ENCODE measurements at places on chromosomes 2 and 18.

DNA sequence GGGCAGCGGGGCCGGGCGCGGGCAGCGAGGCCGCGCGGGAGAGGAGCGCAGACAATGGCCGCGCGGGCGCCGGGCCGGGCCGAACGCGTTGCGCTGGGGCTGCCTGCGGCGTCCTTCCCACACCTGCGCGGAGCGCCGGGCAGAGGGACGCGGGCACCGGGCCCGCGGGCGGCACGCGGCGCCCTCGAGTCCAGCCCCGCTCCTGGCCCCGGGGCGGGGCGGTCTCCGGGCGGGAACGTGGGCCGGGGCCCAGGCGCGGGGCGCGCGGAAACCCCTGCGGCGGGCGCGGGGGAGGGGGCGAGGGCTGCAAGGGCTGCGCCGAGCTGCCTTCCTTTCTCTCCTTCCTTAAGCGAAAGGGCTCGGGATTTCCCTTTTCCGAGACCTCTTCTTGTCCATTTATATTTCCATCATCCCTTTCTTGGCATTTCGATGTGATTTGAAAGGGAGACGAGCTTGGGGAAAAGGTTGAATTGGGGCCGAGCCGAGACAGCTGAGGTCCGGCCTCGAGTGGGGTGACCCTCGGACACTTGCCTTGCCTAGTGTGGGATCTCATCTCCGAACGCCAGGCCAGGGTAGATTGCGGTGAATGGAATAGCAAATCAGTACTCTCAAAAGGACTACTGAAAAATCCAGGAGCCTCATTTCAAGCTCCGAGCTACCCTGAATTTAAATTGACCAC lies 676 bp downstream of the KLHL23 start:
- peak; percentile 15 for DNase-seq

- DNase-seq: no peak
Measured at GRCh38 chr2:26268213-26268612, 23.5 kb downstream of the HADHB start.

DNA sequence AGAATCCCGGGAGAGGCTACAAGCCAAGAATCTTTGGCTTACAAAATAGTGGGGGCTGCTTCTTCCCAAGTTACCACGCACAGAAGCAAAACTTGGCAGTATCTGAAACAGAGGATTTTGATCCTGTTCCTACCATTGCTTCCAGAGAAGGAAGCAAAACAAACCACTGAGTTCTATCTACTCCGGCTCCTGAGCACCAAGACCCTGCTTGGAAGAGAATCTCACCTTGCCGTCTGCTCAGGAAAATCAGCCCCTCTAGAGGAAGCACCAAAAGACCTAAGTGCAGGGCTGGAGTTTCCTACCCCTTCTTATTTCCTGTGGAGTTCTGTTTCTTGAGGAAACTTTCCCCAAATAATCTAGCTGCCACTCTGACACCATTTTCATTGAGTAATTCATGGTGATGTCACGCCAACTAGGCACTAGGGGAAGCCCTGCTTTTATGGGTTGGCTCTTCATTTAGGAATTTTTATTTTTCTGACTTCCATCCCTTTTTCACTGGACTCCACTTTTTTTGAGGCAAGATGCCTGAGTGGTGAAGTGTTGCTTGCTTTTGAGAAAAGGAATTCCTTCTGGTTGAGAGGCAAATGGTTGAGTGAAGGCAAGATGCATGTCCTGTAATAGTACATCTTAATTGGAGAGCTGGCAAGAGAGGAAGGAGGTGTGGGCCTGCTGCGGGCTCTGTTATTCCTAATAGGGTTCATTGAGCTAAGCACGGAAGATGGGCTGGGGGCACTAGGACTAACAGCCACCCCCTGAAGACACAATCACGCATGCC lies 36.8 kb upstream of the EML4 start:
- no peak for DNase-seq

- DNase-seq: no peak
Measured at GRCh38 chr2:36963734-36964133, 2.6 kb downstream of the STRN start.

DNA sequence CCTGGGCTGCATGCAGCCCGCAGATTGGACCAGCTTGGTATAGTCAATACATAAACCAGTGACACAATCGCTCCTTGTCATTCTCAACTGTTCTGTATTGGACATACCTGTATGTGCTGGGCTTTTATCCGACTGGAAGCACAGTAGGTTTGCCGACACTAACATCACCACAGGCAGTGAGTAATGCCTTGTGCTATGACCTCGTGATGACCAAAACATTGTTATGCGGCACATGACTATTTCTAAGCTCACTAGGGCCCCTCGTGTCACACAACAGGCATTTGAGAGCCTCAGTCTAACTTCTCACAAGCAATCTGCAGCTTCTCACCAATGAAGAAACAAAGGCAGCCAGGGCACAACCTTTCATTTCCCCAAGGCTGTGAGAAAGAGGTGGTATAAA lies 320.8 kb downstream of the AFF3 start:
- no peak for DNase-seq

DNA sequence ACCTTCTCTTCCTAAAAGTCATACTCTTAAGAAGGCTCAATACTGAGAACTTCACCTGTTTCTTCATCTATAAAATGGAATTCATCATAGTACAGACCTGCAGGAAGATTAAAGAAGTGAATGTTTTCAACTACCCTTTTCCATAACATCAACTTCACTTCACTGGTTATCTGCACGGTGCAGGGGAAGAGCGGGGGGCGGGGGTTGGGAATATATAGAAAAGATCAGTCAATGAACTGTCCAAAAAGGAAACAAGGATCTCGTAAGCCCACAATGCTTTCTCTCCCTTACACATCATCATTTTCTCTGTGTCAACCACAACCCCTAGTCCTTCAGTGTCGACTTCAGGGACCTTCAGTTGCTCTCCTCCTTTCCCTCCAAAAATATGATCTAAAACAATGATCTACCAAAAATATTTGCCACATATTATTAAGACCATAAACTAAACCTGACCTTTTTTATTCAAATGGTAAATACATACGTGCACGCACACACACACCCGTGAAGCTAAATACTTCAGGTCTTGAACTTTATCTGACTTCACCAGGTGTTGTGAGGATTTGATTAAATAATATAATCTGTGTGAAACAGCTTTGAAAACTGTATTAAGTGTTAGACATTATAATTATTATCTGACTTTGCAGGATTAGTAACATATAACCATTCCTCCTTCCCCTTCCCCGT lies 4.9 kb downstream of the MBOAT2 start:
- no peak for DNase-seq

DNA sequence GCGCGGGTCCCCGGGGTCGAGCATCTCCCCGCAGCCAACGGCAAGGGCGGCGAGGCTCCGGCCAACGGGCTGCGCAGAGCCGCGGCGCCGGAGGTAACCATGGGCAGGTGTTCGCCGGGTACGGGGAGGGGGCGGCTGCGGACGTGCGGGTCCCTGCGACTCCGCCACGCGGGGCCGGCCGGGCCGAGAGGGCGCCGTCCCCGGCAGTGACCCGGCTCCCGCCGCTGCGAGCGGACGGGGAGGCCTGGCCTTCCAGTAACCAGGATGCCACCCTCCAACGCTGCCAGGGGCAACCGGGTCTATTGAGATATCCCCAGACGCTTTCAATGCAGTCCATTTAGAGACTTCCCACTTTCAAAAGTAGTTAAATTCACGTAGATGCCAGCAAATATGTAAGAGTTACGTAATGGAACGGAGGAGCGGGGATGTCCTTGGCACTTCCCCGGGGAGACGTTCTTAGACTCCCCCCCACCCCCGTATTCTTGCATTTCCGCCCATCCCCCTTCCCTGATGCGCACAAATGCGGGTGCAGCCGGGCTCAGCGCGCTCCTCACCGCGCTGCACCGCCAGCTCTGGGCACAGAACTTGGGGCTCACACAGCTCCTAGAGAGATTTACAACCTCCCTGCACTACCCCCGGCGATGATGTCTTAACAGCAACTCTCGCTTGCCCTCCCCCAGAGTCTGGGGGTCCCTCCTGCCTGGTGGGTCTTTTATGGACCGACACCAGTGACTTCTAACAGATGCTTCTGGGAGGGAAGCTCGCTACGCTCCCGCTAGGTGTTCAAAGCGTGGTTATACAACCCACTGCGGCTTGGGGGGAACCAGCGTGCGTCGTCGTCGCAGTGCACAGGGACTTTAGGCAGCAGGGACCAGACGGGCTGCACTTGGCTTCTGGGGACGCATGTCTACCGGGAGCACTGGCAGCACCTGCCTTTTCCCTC lies 657 bp downstream of the SGPP2 start:
- DNase-seq: no peak

- DNase-seq: no peak
Measured at GRCh38 chr2:71340176-71340575, 8.6 kb downstream of the ZNF638 start.

DNA sequence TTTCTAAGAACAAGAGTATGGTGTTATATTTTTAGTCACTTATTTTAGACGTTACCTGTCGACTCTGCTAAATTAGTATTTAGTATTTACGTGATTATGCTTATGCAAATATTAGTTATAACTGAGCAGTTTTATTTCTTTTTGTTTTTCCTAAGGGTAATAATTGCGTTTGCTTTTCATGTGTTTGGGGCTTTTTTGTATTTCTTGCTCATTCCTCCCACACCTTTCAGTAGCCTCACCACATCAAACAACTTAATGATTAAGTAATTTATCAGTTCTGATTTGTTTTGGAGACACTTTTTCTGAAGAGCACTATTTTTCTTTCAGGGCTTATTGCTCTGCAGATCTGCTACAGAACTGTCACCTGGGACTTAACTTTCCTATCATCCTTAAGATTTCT lies 7.5 kb downstream of the SLC4A1AP start:
- no peak for DNase-seq

GRCh38 chr2:118738524-118739308 lies 108.7 kb downstream of the EN1 start:
- DNase-seq: no peak

DNA sequence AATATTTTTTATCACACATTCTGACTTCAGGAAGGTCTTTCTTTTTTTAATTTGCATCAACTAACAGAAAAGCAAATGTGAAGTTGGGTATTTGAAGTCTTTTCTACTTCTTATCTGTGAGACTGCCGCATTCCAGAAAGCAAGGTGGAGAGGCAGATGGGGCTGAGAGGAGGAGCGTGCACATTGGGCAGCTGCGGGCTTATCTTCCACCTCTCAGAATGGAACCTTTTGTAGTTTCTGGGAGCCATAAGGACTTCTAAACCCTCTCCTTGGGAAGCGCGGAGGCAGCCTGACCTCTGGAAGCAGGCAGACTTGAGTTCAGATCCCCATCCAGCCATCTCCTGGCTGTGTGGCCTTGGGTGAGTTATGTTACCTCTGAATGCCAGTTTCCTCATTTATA lies 3.9 kb downstream of the MAPRE3 start:
- DNase-seq: no peak

DNA sequence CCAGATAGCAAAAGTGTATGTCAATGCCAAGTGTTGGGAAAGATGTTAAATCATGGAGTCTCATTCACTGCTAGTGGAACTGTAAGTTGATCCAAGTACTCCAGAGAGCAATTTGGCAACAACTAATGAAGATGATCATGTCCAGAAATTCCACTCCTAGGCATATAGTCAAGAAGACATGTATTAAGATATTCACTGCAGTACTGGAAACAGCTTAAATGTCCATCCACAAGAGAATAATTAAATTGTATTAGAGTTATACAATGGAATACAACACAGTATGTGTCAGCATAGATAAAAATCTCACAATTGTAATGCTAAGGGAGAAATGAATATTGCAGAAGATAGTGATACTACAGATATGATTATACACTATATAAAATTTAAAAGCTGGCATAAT lies 15.2 kb upstream of the LBH start:
- DNase-seq: no peak

DNA sequence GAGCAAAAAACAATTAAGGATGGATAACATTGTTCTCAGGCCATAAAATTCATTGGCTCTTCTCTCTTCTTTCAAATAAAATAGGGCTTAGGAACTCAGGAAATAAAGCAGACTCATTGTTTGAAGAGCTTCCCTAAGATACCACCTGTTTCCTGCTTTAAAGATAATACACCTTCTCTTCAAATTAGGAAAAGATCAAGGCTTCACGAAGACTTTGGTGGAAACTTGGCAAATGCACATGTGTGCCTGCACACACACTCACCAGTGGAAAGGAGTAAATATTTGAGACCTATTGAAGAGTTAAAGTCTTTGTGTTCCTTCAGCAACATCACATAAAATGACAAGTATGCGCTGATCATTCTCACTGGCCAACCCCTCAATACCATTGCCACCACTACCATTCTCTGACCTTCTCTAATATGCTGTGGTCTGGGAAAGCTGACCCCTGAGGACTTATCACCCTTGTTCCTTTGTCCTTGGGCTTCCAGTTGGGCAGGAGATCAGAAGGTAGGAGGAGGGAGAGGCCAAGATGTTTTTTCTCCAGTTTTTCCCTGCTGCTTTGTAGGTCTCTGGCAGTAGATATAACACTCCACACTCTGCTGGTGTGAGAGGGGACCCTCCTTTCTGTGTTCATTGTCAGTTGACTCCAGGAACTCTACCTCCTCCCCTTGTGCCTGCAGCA lies 53.5 kb upstream of the SPOPL start:
- no peak for DNase-seq

- no peak for DNase-seq
Measured at GRCh38 chr2:79862756-79863155, 349.9 kb downstream of the CTNNA2 start.

DNA sequence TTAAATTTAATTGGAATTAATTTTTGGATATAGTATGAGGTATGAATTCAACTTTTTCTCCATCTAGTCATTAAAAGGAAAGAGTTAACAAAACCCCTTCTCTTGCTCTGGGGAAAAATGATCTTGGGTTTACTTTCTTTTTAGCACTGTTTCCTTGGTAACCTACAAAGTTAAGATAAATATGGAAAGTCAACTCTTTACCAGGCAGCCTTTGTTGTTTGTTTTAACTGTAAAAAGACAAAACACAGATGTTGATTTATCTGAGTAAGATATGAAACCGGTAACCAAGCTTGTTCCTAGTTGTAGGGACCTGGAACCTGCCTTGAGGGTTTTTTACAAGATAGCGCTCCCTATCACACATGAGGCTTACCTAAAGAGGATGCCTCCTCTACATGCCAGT lies 10.1 kb upstream of the SANBR start:
- no peak for DNase-seq

GRCh38 chr2:35410431-35411061 lies 945.0 kb upstream of the CRIM1 start:
- peak; percentile 13 for DNase-seq

GRCh38 chr2:85180322-85181133 lies 47.3 kb downstream of the TCF7L1 start:
- no peak for DNase-seq

GRCh38 chr2:21194858-21195271 lies 71.1 kb downstream of the TDRD15 start:
- DNase-seq: no peak

DNA sequence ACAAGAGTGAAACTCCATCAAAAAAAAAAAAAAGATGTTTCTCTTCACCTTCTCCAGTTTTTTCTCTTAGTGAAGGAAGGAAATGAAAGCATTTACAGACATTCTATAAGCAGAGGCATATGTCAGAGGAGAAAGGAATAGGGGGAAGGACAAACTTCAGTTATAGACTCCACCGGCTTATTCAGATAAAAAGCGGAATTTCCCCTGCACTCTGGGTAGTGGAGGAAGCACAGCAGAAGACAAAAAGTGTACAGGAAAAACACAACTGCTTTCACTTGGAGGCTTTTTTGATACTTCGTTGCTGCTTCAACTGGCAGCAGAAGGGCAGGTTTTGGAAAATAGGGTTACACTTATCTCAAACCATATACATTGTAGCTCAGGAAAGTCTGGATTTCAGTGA lies 3.2 kb upstream of the MGAT4A start:
- no peak for DNase-seq

- no peak for DNase-seq
Measured at GRCh38 chr2:134261398-134262131, 7.7 kb downstream of the MGAT5 start.
